ENCODE measurements at places on chromosomes 4 and X.

- DNase-seq: no peak
Measured at GRCh38 chr4:145861336-145862318, 77.0 kb downstream of the ZNF827 start.

DNA sequence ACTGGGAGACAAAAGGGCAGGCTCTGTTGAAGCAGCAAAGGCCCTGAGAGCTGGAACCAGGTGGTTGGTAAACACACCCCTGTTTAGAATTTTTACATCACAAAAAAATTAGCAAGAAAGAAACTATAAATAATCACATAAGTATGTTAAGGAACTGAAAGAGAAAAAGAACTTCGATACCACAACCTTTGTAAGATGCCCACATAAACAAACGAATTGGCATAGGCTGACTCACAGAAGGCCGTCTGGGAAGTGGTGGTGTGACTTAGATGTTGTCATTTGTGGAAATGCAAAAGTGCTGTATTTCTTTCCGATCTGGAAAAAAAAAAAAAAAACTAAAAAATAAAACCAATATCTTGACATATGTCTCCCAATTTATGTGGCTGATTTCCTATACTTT, 235.1 kb downstream of the USP46 start:
- no peak for DNase-seq

- no peak for DNase-seq
Measured at GRCh38 chr4:87322754-87323153, at the start of gene HSD17B13. Gene HSD17B13, minus strand, starts transcription at chr4:87322882. Its CDS starts 41 bp downstream, at chr4:87322841.

DNA sequence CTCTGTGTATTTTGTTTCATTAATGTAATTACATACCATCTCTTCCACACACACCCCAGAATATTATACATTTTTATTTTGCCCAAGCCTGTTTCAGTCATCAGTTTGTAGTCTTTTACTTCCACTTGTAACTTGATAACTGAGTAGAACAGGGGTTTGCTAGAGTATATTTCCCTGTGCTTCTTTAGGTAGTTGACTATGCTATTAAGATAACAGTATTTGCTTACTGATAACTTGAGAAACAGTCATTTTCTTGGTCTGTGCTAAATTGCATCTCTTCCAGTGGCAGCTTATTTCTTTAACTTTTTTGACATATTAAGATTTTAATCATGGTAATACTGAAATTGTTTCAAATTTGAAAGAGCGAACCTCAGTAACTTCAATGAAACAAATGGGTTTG, 7.0 kb upstream of the XK start:
- DNase-seq: no peak

GRCh38 chr4:182835006-182835740, 82.0 kb downstream of the DCTD start:
- DNase-seq: no peak

- DNase-seq: no peak
Measured at GRCh38 chrX:18855919-18856644, 127.8 kb downstream of the PHKA2 start.

GRCh38 chr4:23871426-23871825, 18.4 kb downstream of the PPARGC1A start:
- DNase-seq: no peak

- no peak for DNase-seq
Measured at GRCh38 chr4:118396881-118397622, 44.2 kb upstream of the PRSS12 start.

- no peak for DNase-seq
Measured at GRCh38 chr4:168569931-168570276, 73.1 kb downstream of the PALLD start.

DNA sequence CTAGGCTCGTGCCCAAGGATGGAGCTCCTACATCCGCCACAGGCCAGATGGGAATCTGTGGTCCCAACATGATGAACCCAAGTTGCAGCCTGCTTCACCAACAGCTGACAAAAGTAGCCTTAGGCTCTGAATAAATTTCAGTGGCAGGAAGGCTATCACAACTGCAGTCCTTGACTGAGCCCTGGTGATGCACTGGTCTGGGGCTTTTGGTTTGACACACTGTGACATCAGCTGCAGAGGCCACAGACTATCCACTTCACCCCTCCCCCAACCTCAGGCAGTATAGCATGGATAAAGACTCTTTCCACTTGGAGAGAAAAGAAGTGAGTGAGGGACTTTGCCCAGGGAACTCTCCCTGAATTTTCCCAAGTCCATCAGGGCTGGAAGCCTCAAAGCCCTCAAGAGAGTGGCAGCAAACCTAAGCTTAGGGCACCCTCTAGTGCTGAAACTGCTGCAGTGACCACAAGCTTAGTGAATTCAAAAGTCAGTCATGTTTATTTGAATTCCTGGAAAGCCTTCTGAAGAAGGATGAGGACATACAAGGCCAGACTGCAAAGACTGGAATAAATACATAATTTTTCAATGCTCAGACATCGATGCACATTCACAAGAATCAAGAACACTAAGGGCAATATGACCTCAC, 135.0 kb upstream of the TENT5D start:
- DNase-seq: no peak

DNA sequence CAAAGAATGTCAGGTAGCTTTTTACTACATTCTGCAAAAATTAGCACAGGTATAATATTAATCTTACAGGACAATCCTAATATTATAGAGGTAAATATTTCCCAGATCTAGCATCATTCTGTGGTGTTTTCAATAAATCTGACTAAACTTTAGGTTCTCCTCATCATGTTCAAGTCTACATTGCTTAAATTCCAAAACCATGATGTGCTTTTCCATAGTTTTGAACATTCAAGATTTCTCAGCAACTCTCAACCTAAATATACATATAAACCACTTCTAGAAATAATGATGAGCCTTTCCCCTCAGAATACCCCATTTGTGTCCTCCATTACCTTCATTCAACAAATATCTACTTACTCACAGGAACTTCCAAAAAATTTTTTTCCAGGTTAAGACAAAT, 23.1 kb downstream of the EIF4E start:
- no peak for DNase-seq

DNA sequence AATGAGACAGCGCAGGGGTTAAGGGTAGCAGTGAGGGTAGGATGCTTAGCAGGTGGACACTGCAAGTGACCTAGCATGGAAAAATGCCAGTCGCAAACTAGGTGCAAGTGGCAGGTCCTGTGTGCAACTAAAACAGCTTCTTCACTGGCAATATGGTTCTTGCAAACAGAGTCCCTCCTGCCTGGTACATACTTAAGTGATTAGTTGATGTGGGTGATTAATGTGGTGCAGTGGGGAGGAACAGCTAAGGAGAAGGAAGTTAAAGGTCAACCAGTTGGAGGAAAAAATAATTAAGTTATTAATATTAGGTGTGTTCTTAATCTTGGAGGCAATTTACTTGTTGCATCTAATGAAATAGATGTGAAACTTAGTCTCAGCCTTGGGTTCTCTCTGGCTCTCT, 121.6 kb upstream of the IGFBP7 start:
- DNase-seq: no peak

- peak; percentile 7 for DNase-seq
Measured at GRCh38 chr4:72375073-72375736, 193.8 kb downstream of the ADAMTS3 start.

DNA sequence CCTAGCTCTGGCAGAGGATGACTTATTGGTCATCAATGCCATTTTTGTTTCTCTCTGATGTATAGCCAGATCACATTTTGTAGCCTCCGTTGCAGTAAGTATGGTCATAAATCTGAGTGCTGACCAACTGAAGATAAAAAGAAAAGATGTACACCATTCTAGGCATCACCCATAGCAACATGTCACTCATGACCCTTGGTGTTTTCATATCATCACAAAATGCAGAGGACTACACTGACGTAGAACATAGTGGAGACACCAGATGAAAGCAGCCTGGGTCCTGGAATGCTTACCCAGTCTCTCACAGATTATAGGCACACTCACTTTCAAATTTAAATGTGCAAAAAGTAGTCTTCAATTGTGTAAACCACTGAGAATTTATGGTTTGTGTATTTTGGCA, 172.8 kb downstream of the PDHA2 start:
- DNase-seq: no peak

DNA sequence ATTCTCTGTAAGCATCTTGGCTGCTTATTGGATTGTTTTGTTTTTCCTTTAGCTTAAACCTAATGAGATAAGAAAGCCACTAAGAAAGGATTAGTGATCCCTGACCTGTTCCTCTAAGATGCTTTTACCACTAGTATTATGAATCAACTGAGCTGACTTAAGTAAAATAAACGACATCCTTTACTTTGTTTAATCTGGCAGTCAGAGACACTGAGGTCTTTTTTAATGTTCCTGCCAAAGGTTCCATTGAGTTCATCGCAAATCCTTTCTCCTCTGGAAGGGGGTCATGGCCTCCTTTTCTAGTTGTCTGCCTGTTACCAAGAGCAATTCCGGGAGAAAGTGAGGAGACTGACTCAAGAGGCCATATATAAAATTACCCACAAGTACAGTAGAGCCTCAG, 1038.3 kb upstream of the SLIT2 start:
- no peak for DNase-seq

DNA sequence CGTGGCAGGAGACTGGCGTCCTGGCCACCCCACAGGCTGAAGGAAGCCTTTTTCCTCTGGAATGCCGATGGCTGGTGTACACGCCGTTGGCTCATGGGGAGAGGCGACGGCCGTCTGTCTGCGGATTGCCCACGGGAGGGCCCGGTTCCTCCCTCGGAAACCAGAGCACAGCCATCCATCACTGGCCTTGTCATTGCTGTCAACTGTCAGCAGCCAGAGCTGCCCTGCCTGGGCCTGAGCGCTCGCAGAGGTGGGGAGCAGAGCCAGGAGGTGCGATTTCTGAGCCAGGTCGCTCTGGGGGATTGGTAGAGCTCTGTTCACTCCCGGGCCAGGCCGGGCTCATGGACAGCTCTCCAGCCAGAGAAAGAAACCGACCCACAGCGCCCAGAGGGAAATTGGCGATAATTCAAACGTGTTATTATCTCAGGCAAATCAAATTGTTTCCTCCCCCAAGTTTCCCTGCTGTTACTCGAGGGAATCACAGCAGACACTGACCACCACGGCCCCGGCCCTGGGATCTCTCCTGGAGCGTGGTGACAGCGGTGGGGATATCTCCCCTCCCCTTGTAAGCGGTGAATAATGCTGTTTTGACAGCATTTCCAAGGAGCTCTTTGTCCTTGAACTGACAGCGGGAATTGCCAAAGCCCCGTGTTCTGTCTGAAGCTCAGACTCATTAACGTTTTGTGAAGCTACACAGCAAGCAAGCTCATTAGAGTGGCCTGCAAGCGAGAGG, 220.9 kb upstream of the PSAPL1 start:
- DNase-seq: peak; percentile 50

DNA sequence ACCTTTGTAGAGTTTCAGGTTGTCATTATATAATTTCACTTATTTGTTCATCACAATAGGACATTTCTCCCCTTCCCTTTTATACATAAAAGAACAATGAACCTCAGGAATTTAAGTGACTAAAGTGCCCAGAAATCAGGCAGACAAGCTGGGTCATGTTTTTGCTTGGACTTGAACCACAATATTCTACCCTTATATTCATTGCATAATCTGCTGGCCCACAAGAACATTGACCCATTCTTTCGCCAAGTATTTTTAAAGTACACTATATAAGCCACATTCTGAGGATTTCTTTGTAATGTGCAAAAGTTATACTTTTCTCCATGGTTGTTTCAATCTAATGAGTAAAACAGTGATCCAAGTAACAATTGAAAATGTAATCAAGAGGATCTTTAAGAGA, 637.5 kb upstream of the SLIT2 start:
- no peak for DNase-seq

- DNase-seq: no peak
Measured at GRCh38 chr4:13917015-13917414, 289.5 kb upstream of the BOD1L1 start.

DNA sequence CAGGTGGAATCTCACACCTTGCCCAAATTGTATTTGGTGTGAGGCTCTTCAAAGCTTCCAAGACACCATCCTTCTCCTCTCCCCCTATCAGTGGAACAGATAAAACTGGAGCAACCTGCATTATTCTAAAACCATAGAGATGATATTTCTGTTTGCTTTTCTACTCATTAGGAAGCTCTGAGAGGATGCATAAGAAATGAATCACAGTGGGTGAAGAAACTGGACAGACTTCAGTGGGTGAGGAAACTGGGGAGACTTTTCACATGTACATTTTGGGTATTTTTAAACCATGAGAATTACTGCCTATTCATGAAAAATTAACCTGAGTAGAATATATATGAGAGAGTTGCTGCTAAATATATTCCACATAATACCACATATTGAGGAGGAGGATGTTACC, 16.4 kb downstream of the HAND2 start:
- no peak for DNase-seq

- DNase-seq: no peak
Measured at GRCh38 chrX:131970347-131970746, 52.8 kb upstream of the STK26 start.

DNA sequence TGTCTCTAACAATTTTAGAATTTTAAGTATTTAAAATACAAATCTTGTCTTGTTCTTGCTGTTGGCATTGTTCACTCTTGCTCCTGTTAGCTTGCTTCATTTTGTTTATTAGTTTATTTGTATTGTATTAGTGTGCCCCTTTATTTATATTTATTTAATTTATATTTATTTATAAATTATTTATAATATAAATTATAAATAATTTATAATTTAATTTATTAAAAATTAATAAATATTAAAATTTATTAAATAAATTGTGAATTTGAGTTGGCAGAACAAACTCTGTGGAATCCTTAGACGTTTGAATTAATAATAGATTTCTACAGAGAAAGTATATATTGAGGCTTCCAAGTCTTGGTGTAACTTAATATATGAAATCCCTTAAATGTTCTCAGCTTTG, 331.4 kb downstream of the SPOCK3 start:
- no peak for DNase-seq

DNA sequence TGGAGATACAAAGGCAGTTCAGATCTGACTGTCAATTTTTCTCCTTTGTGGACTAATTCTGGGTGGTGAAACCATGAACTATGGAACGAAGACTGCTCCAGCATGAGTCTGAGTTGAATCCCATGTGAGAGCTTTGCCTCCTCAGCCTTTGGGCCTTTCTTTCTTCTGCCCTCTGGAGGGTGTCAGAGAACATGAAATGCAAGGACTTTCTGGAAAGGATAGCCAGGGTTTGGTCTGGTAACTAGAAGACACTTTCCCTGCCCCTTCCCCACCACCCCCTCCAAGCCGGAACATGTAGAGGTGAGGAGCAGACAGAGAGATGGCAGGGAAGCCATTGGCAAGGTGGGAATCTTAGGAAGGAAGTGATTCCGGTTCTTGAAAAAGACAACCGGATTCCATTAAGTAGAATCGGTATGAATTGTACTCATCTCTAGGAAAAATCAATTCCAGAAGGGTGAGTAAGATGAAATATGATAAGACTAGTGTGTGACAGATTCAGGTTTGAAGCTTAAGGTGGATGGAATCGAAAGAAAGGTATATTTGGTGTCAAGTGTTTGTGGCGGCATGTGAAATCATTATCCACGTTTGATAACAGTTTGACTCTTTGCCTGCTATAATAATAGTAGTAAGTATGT, 19.0 kb downstream of the FHL1 start:
- no peak for DNase-seq

Data from kidney capillary endothelial cell (primary cell).